ENCODE measurements at places on chromosomes 11 and 22. TPM values are rescaled to one million over a fixed set of nuclear protein-coding genes. Genes with fewer than 3 reads are reported as not detected.

The OR4X1 gene
- total RNA-seq = not detected

The BDNF gene
- total RNA-seq = 1.4 TPM

The TSGA10IP gene
- not detected for total RNA-seq

The TPBGL gene
- total RNA-seq = not detected

The KIRREL3 gene
- not detected for total RNA-seq

The PRDM11 gene
- 6.5 TPM for total RNA-seq

The MMP27 gene
- total RNA-seq = not detected

The SYT12 gene
- total RNA-seq = 10.2 TPM

The OR5AS1 gene
- not detected for total RNA-seq

The OR51I1 gene
- total RNA-seq = not detected

The DLG2 gene
- total RNA-seq = 0.71 TPM

The P2RY2 gene
- 30.9 TPM for total RNA-seq

The IGLL5 gene
- total RNA-seq = not detected

The GRK3 gene
- total RNA-seq = 9.9 TPM

The TRIM34 gene
- 6.2 TPM for total RNA-seq

The C11orf21 gene
- not detected for total RNA-seq

The GAL gene
- 1.4 TPM for total RNA-seq

The SCARF2 gene
- total RNA-seq = 0.57 TPM

The LGR4 gene
- 38.9 TPM for total RNA-seq

The SMTNL1 gene
- total RNA-seq = not detected

The KCNK4 gene
- total RNA-seq = not detected

The CCDC15 gene
- 3.1 TPM for total RNA-seq

The GAS2 gene
- 1.4 TPM for total RNA-seq

The ELF5 gene
- under 0.01 TPM for total RNA-seq

The OR4D9 gene
- not detected for total RNA-seq

The VSIG10L2 gene
- 0.14 TPM for total RNA-seq

The NRIP3 gene
- 1.00 TPM for total RNA-seq

The PATE4 gene
- total RNA-seq = not detected

The GRAP2 gene
- not detected for total RNA-seq

The FAM111B gene
- under 0.01 TPM for total RNA-seq

The PIWIL4 gene
- 1.00 TPM for total RNA-seq

The PRR5L gene
- total RNA-seq = 6.2 TPM

The NXPE1 gene
- total RNA-seq = not detected

The OTOG gene
- not detected for total RNA-seq

The FIBIN gene
- total RNA-seq = 24.2 TPM

The CUL5 gene
- 41.0 TPM for total RNA-seq

The HEPHL1 gene
- total RNA-seq = 10.3 TPM

The KCNJ1 gene
- not detected for total RNA-seq

The MRGPRX3 gene
- total RNA-seq = under 0.01 TPM

The IRAG1 gene
- total RNA-seq = 0.68 TPM

The CLNS1A gene
- 233 TPM for total RNA-seq

The PGA5 gene
- not detected for total RNA-seq

The TREH gene
- total RNA-seq = not detected

The TSPO gene
- 323 TPM for total RNA-seq

The PVALB gene
- total RNA-seq = not detected

The CYTH4 gene
- total RNA-seq = under 0.01 TPM

The TTC36 gene
- total RNA-seq = 1.3 TPM

The JAM3 gene
- total RNA-seq = under 0.01 TPM

The PRODH gene
- 9.4 TPM for total RNA-seq

The CLMP gene
- 10.3 TPM for total RNA-seq

The OR5M8 gene
- not detected for total RNA-seq

Measured in nasal cavity respiratory epithelium epithelial cell of viscerocranial mucosa (primary cell).